ENCODE measurements at places on chromosomes 1 and 21. TPM values are rescaled to one million over a fixed set of nuclear protein-coding genes. Genes with fewer than 3 reads are reported as not detected.

DNA sequence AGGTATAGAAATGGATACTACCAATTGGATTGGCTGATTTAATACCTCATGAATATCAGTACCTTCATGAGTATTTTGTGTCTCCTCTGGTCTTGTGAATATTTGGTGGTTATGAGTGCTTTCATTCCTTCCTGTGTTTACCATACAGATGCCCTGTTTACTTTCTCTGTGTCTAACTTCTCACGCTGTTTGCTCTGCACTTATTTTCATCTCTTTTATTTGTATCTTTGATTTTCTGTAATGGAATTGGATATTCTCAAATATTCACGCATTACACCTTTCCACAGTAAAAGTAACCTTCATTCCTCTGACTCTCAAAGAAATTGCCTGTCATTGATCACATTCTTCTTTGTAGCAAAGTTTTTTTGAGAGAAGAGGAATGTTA, 16.8 kb downstream of the CNST start:
- DNase-seq = no peak

- DNase-seq = no peak
These were observed 24.1 kb downstream of the H6PD start for GRCh38 chr1:9258629-9259028.

DNA sequence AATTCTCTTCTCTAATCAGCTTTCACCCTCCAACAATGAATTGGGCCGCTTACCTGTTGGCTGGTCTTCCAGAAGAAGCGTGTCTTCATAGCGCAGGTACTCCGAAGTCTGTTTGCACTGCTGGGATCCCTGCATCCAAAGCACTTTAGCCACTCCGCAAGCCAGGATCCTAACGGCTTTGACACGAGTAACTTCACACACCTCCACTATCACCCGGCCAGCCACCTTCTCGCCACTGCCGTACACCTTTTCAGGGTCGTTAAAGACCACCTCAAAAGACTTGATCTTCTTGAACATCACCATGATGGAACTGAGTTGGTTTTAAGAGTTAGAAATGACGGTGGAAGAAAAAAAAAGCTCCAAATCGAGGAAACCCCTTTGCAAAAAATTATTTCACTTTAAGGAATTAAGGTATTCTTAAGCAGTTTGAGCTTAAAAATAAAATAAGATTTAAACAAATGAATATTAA, 381 bp downstream of the TXNIP start:
- DNase-seq = no peak

- DNase-seq = no peak
These were observed 977 bp downstream of the TRAF3IP3 start for GRCh38 chr1:209756615-209757445.

GRCh38 chr1:173367136-173367535, 110.0 kb upstream of the PRDX6 start:
- DNase-seq = no peak

- DNase-seq = no peak
These were observed 27.5 kb downstream of the UBASH3A start for GRCh38 chr21:42431196-42431595.

DNA sequence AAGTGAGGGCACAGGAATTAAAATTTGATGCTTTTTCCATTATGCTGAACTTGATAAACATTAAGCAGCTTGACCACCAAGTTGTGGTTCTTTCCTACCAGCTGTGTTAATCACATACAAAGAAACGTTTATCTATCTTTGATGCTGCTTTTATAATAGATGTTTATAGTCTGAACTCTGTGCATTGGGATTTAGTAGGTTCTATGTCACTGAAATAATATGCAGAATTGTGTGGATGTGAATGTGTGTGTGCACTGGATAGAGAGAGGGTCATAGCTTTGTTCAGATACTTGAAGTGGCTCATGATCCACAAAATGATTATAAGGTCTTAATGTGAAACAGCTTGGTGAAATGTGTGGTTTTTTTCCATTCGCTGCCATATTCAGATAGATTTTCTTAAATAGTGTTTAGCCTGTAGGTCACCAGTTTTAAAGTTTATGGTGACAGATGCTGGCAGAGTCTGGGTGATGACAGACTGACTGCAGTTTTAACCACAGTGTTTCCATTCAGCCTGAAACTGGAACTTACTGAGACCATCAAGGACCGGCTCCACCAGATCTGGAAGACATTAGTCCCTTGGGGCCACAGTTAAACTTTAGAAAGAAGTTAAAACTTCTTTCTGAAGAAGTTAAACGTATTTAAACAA, 10.2 kb downstream of the DDI2 start:
- DNase-seq = no peak

DNA sequence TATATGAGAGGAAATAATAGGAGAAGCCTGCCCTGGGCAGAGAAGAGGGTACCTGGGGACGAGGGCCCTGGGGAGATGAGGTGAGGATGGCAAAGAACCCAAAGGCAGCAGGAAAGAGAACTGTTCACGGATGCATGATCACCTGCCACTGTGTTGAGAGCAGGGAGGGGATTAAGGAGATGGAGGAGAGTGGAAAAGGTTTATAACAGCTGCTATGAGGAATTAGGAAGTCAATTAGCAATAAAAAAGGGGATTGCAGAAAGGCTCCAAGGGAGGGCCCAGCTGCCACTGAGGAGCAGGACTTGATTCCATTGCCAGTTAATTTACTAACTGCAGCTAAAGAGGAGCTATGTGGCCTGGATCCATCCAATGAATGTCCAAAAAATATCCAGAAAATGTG, 61.1 kb downstream of the GFI1 start:
- no peak for DNase-seq

DNA sequence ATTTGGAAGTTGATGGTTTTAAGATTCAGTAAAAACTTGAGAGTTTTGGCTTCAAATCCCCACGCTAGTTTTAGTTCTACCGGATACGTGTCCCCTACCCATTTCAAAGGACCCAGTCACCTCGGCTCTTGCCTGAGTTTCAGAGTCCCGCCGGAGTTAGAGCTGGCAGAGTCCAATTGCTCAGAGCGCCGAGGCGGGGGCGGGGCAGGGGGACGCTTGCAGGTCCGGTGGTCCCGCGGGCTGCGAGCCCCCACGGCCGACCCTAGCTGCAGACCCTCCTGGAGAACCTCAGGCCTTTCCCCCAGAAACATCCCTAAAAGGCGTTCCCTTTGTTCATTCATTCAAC, 765 bp upstream of the VPS45 start:
- DNase-seq = peak; percentile 71

DNA sequence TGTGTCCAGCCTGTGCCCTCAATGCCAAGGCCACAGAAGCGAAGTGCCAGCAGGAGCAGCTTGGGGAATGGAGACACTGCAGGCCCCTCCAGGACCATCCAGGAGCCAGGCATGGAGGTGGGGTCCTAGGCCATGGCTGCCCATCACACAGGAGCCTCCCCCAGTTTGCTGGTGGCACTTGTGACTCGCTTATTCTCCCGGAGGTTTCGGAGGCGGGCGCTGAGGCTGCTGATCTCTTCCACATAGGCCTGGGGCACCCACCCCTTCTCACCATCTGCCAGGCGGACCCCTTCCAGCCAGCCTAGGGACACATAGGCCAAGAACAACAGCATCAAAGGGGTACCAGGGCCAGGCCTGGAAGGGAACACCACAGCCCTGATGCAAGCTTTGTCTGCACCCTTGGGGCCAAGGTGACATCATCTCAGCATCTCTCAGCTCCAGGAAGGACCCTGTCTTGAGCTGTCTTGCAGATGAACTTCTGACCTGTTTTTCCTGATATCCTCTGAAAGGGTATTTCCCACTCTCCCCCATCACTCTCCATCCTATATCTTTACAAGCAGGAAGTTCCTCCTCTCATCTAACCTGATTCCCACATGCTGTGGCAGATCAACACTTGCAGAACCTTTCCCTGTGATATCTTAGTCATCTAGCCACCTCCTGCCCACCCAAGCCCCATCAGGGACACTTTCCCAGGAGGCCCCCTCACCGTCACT, 13.9 kb downstream of the ARHGEF19 start:
- no peak for DNase-seq

GRCh38 chr1:245748646-245749045, 593.9 kb downstream of the KIF26B start:
- DNase-seq = no peak

The MTFR1L gene
- 23.2 TPM for total RNA-seq

The CHI3L1 gene
- not detected for total RNA-seq

The TEX38 gene
- total RNA-seq = not detected

Data from Calu3 (cell line).